RPMI7951 (cell line): ENCODE measurements at places on chromosomes 6 and 20.
A peak's percentile ranks its signal among the peaks of the same experiment; 100 is the strongest.

DNA sequence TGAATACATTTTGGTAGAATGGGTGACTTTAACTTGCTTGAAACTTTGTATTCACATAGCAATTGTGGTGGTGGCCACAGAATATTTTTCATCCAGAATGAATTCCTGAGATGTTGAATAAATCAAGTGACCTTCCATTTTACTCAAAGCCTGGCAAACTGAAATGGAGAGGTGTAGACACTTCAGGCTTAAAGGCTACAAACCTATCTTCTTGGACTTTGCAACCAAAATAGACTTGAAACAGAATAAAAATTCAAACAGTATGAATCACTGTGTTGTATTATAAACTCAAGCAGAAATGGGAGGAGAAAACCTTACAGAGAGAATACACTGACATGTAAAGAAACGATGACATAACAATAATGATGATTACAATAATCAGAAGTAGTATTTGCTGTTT lies 371.6 kb downstream of the BCKDHB start:
- no peak for DNase-seq

DNA sequence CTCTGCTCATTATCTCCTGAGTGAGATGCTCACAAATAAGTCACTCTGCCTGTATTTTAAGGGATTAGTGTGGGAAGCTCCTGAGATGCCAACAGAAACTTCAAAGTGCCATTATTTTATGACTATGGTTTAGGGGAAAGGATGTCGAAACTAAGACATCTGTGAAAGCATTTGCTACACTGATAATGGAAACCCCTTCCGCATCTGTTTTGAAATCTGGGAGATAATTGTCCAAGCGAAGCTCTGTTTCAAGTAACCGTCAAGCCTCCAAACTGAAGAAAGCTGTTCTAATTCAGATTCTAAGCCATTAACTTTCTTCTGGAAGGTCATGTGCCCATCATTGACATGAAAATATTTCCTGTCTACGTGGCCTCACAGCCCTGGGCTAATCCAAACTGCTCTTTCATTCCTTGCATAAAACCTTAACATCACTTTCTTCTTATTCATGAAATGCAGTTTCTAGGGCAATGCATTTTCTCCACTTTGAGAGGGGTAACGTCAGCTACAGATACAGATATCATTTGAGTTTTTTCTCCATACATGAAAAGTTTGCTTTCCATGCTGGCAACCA lies 932.0 kb downstream of the C6orf118 start:
- peak; percentile 10 for DNase-seq

DNA sequence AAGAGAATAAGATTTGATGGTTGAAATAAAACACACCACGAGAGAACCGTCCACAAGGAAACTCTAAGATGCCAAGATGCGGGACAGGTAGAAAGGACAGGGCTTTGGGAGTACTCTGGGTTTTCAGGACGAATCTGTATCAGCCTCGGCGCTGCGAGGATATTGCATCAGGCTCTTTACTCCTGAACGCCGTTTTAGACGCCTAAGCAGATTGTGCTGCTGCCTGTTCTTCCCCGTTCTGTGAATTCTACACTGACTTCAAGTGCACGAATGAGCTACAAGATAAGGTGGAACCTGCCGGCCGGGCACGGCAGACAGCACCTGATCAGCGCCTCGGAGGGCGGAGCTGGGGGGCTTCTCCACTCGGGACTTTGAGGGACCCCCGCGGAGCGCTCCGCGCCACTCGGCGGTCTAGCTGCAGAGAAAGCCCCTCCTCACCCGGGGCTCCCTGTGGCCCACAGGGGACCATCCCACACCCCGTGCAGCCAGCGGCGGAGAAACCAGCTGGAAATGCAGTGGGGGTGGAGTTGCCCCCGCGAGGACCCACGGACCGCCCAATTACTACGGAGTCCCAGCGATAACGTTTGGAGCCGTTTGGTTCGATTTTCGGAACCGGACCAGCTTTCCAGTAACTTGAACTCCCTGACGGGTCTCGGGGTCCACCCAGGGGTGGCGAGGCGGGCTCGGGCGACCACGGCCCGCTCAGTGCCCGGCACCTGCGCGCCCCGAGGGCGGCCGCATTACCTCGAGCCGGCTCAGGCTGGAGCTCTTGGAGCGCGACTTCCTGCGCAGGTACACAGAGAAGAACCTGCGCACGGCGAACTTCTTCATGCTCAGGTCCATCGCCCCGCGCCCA lies 646 bp downstream of the RPS6KA2 start:
- no peak for DNase-seq

- no peak for DNase-seq
Measured at GRCh38 chr20:63635431-63636141, 8.7 kb upstream of the GMEB2 start.
